ENCODE measurements at places on chromosomes 3 and 15.

DNA sequence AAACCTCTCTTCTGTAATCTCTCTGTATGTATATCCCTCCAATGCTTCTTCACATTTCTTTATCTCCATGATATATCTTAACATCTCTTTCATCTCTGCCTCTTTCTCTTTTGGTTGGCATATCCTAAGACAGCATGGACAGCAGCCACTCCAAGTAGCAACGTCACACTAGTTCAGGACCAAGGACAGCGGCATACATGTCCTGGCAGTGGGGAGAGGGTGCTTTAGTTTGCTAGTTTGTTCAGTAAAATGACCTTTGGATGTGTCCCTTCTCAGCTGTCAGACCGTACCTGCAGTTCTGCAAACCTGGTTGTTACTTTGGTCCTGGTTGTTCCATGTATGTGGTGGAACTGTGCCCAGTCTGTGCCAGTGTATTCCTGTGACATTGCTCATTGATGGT, 225.6 kb upstream of the ROPN1 start:
- peak; percentile 8 for DNase-seq

- peak; percentile 79 for DNase-seq
These were observed 107.9 kb downstream of the LRTM1 start for GRCh38 chr3:54819946-54820345.

- DNase-seq = peak; percentile 90
These were observed 38.2 kb upstream of the SNRK start for GRCh38 chr3:43248185-43248583.

DNA sequence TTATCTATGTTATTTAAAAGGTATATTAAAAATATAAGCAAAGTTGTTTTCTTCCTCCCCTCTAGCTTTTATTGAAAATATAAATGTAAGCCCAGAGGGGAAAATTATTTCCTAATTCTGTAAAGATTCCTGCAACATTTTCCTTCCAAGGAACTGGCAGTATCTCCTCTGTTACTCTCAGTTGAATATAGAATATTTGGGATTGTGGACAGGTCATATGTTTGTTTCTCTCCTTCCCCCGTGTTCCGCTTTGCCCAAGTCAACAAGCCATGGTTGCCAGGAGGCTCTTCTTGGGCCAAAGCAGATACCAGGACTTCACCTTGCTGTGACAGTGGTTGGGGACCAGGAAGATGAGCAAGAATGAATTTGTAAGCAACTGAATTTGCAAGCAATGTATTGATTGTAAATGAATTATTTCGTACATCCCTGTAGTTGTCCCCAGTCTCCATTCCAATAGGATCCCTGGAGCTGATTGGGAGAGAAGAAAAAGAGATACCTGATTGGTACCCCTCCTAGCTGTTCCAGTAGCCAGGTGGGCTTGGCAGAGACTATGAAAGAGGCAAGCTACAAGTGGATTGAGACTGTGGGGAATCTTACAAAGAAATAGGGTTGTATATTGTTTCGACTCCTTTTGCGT, 130.8 kb downstream of the FNDC3B start:
- DNase-seq = no peak

DNA sequence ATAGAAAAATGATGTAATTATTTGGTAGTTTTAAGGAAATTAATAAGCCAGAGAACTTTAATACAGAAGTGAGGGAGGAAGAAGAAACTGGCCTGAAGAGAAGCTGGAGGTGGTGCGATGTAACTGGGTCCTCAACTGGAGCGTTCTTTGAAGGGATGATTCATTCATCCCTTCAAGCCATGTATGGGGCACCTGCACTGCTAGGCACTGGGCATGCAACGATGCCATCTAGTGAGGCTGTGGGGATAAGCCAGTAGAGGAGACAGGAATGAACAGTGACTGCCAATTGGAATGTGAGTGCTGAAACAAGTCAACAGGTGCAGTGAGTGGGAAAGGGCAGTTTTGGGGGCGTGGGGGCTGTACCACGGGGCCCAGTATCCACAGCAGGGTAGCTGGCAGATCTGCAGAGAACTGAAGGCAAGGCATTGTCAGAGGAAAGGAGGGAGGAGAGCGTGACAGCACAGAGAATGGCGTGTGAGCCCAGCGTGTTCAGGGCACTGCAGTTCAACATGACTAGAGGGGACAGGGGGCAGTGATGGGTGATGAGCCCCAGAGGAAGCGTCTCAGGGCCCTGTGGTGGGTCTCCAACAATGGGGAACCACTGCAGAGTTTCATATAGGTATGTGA, 3.8 kb upstream of the KIF23 start:
- no peak for DNase-seq

DNA sequence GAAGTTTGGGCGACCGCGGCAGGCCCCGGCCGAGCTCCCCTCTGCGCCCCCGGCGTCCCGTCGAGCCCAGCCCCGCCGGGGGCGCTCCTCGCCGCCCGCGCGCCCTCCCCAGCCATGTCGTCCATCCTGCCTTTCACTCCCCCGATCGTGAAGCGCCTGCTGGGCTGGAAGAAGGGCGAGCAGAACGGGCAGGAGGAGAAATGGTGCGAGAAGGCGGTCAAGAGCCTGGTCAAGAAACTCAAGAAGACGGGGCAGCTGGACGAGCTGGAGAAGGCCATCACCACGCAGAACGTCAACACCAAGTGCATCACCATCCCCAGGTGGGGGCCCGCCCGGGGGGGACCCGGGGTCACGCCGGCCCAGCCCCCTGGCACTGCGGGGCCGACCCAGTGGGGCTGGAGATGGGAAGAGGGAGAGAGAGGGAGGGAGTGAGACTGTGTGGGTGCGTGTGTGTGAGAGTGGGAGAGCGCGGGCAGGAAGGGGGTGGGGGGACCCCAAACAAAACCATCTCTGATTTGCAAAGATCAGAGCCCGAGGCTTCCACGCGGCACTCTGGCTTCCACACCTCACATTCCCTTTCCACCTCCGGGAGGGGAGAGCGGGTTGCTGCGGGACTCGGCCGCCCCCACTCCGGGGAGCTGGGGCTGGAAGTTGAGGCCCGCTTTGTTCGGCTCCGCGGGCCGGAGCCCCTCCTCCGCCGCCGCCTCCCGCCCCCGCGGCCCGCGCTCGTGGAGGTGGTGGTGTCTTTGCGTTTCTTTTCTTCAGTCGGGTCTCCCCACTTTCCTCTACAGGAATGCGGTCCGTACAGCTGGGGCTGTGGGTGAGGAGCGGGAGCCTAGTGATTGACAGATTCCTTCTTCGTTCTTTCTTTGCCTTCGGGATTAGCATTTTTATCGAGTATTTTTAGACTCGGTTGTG, 898 bp downstream of the SMAD3 start:
- no peak for DNase-seq

GRCh38 chr15:64572856-64573255, 112.5 kb downstream of the ZNF609 start:
- no peak for DNase-seq

DNA sequence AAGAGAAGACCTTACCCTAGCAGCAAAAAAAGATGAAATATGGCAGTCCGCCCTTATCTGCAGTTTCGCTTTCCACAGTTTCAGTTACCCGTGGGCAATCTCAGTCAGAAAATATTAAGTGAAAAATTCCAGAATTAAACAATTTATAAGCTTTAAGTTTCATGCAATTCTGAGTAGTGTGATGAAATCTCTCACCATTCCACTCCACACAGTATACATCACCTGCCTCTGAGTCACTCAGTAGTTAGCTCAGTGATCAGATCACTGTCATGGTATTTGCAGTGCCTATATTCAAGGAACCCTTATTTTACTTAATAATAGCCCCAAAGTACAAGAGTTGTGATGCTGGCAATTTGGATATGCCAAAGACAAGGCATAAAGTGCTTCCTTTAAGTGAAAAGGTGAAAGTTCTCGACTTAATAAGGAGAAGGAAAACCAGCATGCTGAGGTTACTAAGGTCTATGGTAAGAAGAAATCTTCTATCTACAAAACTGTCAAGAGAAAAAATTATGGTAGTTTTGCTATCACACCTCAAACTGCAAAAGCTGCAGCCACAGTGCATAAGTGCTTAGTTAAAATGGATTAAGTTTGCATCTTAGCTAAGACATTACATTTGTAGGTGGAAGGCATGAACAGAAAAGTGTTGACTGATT, 48.1 kb downstream of the HSPBAP1 start:
- no peak for DNase-seq

GRCh38 chr3:187593451-187593850, 76.7 kb downstream of the SST start:
- DNase-seq = no peak

- no peak for DNase-seq
These were observed 1.6 kb upstream of the KLF13 start for GRCh38 chr15:31324806-31325594.

DNA sequence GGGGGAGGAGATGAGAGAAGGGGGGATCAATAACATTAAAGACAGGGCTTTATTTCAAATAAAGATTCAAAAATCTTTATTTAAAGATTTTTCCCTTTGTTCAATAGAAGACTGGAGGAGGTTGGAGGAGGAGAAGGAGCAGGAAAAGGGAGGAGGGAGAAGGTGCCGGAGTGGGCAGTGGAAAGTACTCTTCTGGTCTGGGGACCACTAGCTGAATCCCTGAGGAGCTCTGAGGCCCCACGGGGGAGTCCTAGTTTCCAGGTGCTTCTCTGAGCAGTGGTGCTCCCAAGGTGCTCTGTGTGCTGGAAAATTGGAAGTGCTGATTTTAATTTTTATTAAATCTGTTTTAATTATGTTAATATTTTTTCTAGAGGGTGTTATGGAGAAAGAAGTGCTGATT, 19.4 kb upstream of the SEMA4B start:
- no peak for DNase-seq

GRCh38 chr3:168876346-168877035, 780.8 kb upstream of the GOLIM4 start:
- peak; percentile 3 for DNase-seq

- no peak for DNase-seq
These were observed 76.9 kb upstream of the ST8SIA2 start for GRCh38 chr15:92316586-92317295.

GRCh38 chr15:25525741-25526140, 86.9 kb upstream of the UBE3A start:
- DNase-seq = no peak

DNA sequence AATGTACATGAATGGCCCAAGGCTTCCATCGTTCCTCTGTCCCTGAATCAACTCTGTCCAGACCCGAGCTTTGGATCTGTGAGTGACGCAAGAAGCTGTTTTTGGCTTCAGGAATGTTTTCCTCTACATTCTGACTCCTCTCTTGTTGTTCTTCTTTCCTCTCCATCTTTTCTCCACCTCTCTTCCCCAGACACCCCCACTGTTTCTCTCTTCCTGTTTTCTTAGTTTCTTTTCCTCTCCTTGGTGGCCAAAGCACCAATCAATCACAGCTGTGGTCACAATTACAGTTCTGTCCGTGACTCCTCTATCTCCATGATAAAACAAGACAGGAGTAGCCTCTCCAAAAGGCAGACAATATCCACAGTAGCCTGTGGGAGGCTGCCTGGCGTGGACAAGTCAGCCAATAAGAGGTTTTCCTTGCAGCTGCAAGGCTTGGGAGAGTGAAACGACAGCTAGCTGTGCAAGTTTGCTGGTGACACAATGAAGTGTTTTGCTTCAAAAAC, 4.9 kb upstream of the TMEM212 start:
- peak; percentile 78 for DNase-seq

DNA sequence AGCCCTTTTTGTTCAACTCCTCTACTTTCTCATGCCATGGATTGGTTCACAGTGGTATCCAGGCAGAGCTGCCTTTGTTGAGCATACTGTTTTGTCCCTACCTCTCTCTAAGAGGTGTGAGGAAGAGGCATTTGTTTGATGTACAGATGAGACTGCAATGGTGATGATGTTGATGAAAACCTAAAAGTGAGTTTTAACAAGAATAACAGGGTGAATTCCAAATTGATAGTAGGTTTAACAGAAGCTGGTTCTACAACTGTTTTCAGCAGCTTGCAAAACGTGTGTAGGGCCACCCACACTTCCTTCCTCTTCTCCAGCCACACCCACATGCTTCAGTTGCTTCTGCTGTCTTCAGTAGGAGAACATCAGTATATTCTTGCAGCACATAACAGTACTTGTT, 10.2 kb downstream of the SNRK start:
- DNase-seq = peak; percentile 28

DNA sequence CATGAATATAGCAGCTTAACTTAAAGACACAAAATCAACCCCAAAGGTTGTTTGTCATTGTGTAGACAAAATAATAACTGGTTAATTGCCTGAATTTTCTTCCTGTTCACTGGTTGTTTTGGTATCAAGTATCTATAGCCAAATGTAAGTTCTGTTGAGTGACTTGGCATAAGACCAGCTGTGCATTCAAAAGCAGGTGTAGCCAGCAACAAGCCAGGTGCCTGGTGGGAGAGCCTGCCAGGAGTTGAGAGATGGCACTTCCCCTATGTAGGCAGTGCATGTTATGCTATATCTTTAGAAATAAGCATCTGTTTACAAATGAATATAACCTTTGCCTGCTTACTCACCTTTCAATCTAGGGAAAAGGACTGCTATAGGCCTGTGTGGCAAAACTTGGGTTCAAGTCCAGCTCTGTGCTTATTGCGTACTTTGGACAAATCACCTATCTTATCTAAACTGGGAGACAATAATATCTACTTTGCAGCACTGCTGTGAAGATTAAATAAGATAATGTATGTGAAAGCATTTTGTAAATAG, 84.9 kb upstream of the TBL1XR1 start:
- no peak for DNase-seq

DNA sequence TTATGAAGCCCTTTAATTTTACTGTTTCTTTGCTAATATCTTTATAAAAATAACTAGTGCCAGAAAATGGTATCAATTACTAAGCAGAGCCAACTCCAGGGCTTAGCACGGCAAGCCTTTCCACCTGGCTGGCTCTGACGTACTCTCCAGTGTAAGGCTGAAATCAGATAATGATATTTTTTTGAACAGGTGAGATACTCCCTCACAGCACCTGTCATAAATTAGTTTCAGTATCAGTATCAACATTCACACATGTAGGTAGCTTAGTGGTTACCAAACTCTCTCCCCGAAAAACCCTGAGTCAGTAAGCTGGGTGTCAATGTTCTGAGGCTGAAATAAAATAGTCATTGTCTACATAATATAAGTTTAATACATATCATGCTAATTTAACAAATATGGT, 710.1 kb downstream of the SQOR start:
- DNase-seq = no peak

DNA sequence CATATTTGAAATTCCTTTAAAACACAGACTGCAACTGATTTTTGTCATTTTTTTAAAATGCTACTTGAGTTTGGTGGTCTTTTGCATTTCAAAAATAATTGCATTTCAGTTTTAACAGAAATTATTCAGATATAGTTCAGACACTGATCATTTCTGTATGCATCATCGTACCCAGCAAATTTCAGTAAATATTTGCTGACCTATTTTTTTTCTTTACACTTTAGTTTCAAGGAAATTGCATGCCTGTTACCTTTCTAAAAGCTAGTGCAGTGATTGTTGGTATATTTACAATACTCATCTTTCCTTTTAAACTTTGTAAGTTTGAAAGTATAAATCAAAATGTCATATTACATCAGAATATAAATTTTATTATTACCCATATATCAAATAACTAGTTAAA, 32.4 kb downstream of the ALCAM start:
- no peak for DNase-seq

GRCh38 chr3:107988460-107989175, 102.2 kb downstream of the CD47 start:
- peak; percentile 40 for DNase-seq

GRCh38 chr3:48832684-48833083, 15.0 kb downstream of the PRKAR2A start:
- DNase-seq = no peak

- no peak for DNase-seq
These were observed 32.1 kb downstream of the DNASE1L3 start for GRCh38 chr3:58178528-58179234.

- no peak for DNase-seq
These were observed 181.3 kb downstream of the SNRPN start for GRCh38 chr15:25136119-25136518.

- DNase-seq = no peak
These were observed 11.7 kb downstream of the LRRFIP2 start for GRCh38 chr3:37162501-37163245.

- no peak for DNase-seq
These were observed 56.2 kb downstream of the SRGAP3 start for GRCh38 chr3:9193211-9193610.

All from skin of body (tissue), 3 donors.